ENCODE measurements at places on chromosomes 6 and 20.
A peak's percentile ranks its signal among the peaks of the same experiment; 100 is the strongest.

GRCh38 chr6:35629876-35630378 is 58.8 kb downstream of the FKBP5 start:
- no peak for DNase-seq

GRCh38 chr6:168645326-168645725 is 204.3 kb downstream of the SMOC2 start:
- no peak for DNase-seq

- DNase-seq, result no peak
These were observed 24.7 kb upstream of the RALGAPA2 start for GRCh38 chr20:20737158-20737557.

- DNase-seq, result no peak
These were observed 7.5 kb upstream of the BFSP1 start for GRCh38 chr20:17538517-17539170.

DNA sequence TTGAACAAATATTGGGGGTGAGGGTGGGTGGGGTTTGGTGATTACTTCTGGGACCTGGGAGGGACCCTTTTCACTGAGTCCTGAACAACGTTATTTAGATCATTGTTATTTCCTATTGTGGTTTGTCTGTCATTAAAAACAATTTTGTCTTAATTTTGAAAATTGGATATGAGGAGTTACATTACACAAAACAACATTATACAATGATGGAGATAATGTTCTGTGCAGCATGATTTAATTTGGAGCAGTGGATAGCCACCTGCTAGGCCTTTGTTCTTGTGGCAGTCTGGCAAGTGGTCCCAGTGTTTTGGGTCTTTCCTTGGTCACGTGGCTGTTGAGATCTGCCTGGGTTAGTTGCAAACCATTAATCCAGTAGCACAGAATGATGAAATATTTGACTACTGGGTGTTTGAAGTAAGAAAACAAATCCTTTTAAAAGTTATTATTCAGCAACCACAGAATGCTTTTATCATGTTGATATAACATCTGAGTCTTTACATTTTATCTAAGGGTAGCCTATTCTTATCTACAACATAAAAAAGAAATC is 172.8 kb downstream of the CDKAL1 start:
- no peak for DNase-seq

DNA sequence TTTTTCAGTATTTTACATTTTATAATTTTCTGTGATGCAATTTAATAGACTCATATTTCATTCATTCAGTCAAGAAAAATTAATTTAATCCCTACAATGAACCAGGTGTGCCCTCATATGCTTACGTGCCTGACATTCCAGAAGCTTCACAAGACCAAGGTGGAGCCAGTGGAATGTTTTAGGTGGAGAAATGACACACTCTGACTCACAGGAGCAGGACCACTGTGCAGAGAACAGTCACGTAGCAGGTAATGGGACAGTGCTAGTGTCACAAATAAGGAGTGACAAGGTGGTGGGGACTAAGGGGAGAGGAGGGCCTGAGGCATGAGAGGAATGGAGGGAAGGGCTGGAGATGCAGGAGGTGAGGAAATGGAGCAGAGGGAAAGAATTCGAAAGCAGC is 37.0 kb upstream of the HLA-G start:
- DNase-seq, result no peak

DNA sequence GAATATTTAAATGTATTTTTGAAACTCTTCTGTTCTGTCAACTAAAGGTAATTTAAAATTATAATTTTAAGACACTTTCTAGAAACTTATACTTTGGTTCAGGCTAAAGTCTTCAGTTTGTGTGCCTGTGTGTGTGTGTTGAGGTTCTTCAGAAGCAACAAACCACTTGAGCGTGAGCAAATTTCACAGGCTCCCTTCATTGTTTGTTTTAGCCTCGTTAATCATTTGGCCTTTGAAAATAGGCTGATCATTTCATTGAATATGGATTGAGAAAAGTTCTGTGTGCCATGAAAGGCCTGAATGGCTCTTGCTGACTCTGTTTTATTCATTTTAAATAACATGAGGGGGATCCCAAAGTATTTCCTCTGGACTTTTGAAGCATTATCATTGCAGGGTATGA is 420.1 kb downstream of the CDKAL1 start:
- no peak for DNase-seq

DNA sequence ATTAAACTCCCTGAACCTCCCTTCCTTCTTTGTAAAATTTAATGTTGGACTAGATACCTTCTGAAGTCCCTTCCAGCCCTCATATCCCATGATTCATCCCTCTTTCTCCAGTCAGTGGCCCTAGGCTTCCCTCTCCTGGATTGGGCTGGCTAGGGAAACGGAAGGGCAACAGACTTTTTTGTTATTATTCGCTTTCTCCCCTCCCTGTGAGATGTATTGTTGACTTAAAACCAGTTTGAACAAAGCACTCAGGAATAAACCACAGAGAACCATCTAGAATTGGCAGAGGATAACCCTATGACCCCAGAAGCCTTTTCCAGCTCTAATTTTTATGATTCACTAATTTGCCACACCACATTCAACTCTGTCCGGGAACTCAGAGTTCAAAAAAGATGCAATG is 239.7 kb upstream of the SUPT3H start:
- DNase-seq, result no peak

GRCh38 chr20:63284083-63284440 is 8.9 kb upstream of the COL20A1 start:
- DNase-seq, result no peak

DNA sequence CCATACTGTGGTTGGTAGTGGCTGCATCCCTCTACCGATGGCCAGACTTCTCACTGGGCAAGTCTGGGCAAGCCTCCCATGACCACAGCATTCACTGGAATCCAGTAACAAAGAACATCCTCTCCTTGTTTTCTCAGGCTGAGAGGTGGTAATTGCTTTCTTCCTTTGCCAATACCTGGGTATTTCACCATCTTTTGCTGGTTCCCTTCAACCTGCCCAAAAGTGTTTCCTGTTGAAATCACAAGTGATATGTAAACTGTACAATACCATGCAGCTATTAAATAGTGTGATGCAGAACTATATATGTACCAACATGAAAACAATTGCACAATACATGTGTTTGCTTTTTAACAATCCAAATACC is at the start of gene PTCHD4:
Gene PTCHD4 (minus strand): TSS at position 55 of the 364 bp plus-strand sequence. CDS start 42,240 bp downstream, outside the sequence.
- no peak for DNase-seq

- no peak for DNase-seq
These were observed 72.0 kb downstream of the PREP start for GRCh38 chr6:105330913-105331312.

- peak; percentile 79 for DNase-seq
These were observed 12.5 kb downstream of the ITPR3 start for GRCh38 chr6:33633462-33634158.

- no peak for DNase-seq
These were observed 26.4 kb upstream of the GCM1 start for GRCh38 chr6:53175027-53175426.

All from activated T-cell treated with anti-CD3 and anti-CD28 coated beads, Interleukin-2, amount 50 U/mL, for 24 hours (primary cell).